OCI-M1 (cell line): ENCODE measurements at places on chromosomes 7 and 10.

DNA sequence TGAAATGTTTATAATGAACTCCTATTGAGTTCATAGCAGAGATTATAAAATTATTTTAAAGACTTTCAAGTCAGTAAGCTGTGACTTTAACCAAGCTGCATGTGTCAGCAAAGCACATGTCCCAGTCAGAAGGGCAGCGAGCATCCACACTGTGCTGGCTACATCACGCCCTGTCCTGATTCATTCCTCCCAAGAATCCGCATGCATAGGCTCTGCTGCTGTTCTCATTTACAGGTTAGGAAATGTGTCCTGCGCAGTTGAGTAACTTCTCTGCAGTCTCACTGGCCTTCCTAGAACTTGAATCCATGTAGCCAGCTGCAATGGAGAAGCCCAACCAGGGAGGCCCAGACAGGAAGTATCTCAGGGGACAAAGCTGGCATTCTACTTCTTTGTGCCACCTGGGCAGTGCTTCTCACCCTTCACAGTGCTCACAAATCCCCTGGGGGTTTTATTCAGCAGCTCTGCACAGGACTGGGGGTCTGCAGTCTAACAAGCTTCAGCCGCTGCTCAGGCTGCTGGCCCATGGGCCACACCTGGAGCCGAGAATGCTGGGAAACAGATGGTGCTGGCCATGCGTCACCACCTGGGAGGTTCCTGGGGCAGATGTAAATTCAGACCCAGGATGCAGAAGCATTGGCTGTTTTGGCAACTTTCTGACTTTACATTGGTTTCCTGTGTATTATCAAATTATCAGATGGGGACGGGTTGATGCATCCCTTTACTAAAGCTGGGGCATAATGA is 192.8 kb upstream of the GDF10 start:
- DNase-seq = no peak

GRCh38 chr7:123557016-123557397 is 611 bp downstream of the NDUFA5 start:
- no peak for DNase-seq

DNA sequence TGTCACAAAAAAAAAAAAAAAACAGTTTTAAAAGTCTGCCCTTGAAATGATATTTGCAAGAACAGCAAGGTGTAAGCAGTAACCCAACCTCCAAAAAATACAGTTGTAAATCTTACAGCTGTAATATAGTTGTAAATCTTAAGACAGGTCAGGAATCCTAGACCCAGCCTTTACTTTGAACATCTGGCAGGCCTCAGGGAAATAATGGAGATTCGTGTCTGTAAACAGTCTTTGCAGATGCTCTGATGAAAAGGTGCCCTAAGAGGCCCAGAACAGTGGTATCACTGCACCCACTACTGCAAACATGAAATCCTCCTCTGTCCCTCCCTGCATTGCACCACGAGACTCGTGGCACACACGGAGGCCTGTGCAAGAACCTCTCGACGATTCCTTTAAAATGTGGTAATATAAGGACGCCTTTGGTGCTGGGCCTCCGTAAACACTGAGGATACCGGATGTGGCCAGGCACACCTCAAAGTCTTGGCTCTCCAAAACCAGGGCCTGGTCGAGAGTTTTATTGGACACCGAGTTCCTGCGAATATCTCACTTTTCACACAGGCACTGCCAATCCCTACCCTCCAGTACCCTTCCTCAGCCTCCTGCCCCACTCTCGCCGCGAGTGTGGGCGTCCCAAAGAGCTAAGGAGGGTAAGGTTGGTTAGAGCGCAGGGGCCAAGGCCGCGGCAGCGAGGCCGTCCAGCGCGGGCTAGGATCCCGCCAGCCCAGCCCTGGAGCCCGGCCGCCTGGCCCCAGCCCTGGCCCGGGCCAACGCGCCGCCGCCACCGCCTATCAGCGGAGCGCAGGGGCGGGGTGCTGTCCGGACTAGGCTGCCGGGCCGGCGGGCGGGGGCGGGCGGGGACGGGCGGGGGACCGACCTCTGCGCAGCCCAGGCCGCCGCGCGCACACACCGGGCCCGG is at the start of gene REEP3:
Gene REEP3 (plus strand): TSS at position 902 of the 916 bp plus-strand sequence. CDS start 145 bp downstream, outside the sequence.
- peak; percentile 90 for DNase-seq

- DNase-seq = peak; percentile 54
Measured at GRCh38 chr7:19982841-19983835, 209.7 kb upstream of the TMEM196 start.
